ENCODE measurements at places on chromosomes 13 and 19.

GRCh38 chr13:35512271-35512920 is 35.9 kb upstream of the MAB21L1 start:
- peak; percentile 90 for DNase-seq

GRCh38 chr13:58300974-58301681 is 669.6 kb downstream of the PCDH17 start:
- no peak for DNase-seq

- DNase-seq: no peak
Measured at GRCh38 chr13:100231176-100231575, 142.3 kb downstream of the PCCA start.

DNA sequence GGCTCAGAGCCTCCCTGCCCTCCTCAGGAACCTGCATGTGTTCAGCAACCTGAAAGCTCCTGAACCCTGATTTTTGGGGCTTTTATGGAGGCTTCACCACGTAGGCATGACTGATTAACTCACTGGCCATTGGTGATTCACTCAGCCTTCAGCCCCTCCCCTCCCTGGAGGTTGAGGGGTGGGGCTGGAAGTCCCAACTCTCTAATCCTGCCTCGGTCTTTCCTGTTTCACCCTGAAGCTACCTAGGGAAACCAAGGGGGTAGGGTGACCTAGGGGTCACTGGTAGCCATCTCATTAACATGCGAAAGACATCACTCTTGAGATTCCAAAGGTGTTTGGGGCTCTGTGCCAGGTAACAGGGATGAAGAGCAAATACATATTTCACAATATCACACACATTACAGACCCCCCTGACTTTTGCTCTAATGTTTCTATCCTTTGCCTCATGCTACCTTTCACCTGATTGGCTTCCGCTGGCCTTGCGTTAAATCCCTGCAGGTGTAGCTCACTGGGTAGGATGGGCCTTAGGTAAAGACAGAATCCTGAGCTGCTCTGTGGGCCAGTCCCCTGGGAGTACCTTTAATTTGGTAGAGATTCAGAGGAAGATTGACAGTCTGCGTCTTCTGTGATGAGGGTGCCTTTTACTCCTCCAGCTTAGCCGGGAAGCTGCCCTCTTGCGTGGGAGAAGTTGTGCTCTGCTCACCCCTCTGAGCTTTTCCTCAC is 260.6 kb downstream of the ATP8A2 start:
- DNase-seq: no peak

DNA sequence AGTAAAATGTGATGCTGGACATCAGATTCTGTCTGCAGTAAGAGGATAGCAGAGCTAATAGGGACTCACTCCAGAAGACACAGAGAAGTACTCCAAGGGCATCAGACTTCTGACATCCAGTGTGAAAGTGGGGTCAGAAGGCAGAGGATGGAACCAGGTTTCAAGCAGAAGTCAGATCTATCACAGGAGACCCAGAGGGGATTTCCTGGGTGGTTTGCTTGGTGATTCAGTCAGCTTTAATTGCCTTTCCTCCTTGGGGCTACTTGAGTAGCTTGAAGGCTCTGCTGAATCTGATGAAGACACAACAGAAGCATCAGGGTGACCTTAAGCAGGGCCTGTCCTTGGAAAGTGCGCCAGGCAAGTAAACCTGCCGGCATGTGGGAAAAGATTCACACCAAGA is 300.6 kb downstream of the COG6 start:
- no peak for DNase-seq

GRCh38 chr13:50544211-50544610 is 299.3 kb downstream of the DLEU7 start:
- DNase-seq: no peak

GRCh38 chr13:73141292-73141771 is 82.5 kb downstream of the KLF5 start:
- peak; percentile 15 for DNase-seq

DNA sequence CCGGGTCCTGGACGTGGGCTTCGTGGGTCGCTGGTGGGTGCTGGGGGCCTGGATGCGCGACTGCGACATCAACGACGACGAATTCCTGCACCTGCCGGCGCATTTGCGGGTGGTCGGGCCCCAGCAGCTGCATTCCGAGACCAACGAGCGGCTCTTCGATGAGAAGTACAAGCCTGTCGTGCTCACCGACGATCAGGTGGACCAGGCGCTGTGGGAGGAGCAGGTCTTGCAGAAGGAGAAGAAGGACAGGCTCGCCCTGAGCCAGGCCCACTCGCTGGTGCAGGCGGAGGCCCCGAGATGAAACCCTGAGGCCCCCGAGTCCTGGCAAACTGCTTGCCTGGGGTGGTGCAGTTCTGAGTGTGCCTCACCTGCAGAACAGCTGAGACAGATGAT is 787 bp downstream of the TIMM29 start:
- no peak for DNase-seq

GRCh38 chr13:51839711-51840540 is 5.1 kb downstream of the TMEM272 start:
- no peak for DNase-seq

DNA sequence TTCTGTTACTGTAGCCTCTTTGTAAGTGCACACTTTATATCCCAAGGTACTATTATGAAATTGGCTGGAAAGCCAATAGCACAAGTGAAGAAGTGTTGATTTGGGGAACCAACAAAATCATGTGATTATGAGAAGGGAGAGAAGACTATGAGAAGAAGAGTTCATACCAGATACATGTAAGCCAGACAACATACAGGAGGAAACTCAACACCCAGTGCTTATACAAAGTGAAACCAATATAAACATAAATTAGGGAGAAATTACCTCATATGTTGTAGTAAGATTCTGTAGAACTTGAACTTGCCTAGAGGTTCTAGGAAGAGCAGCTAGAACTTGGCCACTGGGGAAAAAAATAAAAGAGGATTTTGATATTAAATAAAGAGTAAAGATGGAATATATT is 17.4 kb downstream of the CPB2 start:
- no peak for DNase-seq

- no peak for DNase-seq
Measured at GRCh38 chr19:2721570-2722540, 683 bp upstream of the DIRAS1 start.

- DNase-seq: peak; percentile 52
Measured at GRCh38 chr13:108227651-108228272, 9.6 kb downstream of the ABHD13 start.

DNA sequence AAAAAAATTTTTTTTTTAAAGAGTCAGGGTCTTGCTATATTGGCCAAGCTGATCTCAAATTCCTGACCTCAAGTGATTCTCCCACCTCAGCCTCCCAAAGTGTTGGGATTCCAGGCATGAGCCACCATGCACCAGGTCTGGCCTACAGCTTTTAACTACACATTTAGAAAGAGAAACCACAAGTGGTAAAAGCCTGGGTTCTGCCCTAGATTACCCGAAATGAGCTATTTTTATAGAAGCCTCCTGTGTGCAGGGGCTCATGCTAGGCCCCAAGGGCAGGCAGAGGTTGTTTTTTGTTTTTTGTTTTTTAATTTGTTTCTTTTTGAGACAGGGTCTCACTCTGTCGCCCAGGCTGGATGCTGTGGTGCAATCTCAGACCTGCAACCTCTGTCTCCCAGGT is 14.0 kb upstream of the MYADM start:
- no peak for DNase-seq

- DNase-seq: no peak
Measured at GRCh38 chr13:50015750-50016149, 506 bp downstream of the KCNRG start.

GRCh38 chr19:55930996-55931515 is 1.1 kb downstream of the NLRP13 start:
- no peak for DNase-seq

DNA sequence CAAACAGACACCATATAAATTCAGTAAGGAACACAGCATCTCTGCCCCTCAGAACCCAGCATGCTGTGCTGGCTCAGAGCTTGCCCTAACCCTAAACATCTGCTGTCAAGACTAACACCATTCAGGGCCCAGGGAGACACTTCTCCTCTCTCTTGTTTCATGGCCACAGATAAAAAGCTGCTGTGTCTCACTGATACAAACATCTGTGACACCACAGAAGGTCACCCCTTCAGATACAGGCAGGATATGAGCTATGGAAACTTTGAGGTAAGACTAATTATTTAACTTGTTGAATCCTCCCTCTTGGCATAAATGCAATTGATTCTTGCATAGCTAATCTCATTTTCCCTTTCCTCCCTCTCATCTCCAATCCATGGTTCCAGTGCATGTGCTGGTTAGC is 61.6 kb upstream of the GPR12 start:
- no peak for DNase-seq

GRCh38 chr13:49417161-49417560 is 26.7 kb downstream of the CAB39L start:
- DNase-seq: no peak

- peak; percentile 18 for DNase-seq
Measured at GRCh38 chr19:33683881-33684537, 62.3 kb downstream of the CHST8 start.

GRCh38 chr19:38726761-38727301 is 17.4 kb downstream of the CAPN12 start:
- DNase-seq: no peak

DNA sequence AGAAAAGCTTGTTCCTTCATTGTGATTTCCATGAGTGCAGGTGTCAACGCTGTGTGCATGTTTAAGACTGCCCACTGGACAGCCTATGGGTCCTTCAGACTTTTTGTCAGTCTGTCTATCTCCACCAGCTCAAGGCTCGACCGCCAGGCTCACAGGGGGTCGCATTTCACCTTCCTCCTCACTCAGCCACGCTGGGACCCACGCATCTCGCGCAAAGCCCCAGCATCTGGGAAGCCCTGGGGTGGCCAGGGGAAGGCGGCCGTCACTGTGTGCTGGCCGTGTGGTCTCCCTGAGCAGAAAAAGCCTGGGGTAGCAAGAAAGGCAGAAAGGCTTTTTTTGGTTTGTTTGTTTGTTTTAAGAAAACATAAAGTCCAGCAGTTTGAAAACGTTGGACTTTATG is 48.5 kb downstream of the KLF2 start:
- DNase-seq: no peak

DNA sequence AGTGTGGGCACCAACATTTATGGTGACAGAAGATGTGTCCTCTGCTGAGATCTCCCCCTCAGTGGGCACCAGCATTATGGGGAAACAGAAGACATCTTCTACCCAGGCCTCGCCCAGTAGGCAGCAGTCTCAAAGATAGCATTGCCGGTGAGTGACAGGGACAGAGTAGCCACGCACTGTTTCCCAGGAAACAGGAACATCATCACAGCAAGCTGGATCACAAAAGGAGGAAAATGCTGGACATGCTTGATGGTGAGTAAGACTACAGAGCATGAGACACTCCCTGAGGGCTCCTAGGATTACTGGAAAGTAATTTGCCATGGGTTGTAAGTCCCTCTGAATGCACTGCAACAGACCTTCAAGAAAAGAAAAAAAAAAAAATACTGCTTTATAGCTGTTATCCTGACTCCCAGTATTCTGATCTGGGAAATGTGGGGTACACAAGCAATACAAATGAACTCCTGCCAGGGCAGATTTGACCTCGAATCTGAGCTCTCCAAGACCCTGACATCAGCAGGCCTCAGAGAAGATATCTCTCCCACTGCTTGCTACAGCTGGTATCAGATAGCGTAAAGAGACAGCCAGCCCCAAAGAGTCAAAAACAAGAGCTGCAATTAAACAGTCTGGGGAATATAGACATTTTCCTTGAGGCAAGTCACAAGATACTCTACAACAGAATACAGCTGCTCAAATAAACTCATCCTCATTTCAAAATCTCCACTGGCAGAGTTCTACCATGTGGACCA is 180.4 kb downstream of the RBM26 start:
- no peak for DNase-seq

DNA sequence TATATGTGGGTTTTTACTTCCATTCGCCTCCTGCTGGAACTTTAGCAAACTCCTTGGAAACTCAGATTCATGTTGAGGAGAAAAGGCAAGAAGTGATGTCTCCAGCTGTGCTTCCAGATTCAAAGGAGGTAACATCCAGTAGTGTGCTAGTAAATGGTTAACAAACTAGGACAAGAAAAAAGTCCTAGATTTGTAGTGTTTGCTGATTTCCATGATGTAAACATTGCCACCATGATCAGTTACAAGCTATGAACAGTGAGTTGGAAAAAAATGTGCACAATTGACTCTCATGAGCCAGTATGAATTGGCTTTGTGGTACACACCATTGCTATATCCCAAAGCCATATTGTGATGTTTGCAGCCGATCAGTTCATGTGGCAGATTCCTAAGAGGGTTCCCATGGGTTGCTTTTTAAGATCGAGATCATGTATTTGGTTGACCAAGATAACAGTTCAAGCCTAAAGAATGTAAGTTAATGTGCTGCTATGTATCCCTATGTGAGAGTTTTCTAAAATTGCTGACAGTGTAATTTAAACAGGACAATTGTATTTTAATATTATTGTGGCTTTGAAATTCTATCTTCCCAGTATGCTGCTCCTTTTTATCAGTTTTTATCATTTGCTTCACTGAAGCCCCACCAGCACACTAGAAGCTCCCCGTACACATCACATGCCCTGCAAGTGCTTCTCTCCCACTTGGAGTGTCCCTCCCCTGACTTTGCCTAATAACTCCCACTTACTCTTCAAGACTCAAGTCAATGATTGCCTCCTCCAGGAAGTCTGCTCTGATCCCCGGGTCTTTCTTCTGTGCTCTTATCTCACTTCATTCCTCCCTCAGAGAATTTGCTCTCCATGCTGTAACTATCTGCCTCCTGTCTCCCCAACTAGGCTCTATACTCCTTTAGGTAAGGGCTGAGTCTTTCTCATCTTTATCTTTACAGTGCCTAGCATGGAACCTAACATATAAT is 148.3 kb downstream of the RGCC start:
- DNase-seq: no peak

DNA sequence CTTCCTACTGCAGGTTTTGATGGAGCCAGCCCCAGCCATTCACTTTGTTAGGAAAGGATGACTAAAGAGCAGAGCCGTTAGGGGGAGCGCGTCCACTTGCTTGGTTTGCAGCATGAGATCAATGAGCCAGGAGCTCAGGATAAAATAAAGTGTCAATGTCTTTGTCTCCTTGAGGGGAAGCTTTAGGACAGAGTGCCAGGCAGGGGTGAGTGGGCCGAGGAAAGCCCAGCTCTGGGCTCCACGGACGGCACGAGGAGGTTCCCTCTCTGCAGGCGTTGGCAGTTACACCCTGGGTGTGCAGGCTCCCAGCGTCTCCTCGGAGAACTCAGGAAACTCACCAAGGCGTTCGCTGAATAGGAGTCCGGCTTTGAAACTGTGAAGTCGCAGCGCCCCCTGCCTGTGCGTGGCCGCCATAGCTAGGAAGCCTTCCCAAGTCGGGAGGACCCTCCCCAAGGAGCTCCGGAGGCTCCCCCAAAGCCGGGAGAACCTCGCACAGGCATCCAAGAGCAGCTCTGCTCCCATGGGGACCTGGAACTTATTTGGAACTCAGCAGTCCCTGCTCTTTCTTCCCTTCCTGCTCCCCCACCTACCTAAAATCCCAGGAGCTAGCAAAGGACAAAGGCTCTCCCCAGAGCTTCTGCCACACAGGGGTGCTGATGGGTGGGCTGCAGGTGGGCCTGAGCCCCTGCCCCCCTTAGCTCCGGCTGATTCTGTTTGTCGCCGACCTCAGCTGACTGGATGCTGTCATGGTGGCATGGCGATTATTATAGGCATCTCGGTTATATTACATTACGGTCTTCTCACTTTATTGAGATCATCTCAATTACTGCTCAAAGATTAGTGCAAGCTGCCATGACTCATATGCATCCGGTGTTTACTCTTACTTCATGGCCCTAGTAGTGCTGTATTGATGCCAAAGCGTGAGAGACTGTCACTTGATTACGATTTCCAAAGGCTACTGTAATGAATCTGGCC is 34.4 kb downstream of the GSX1 start:
- peak; percentile 81 for DNase-seq

- DNase-seq: no peak
Measured at GRCh38 chr19:15555021-15555420, 46.7 kb downstream of the CYP4F22 start.

- DNase-seq: peak; percentile 7
Measured at GRCh38 chr13:99380921-99381645, 73.9 kb upstream of the GPR183 start.
